CD4-positive, alpha-beta T cell (primary cell): ENCODE measurements at places on chromosomes 12 and 14.

GRCh38 chr12:88006351-88006750 lies 22.9 kb downstream of the C12orf50 start:
- H3K27ac ChIP-seq, result no peak overlapping the region
- H3K4me1 ChIP-seq, result no peaks in the 10 kb centered on the region
- H3K4me3 ChIP-seq, result no peak overlapping the region
- no peaks in the 10 kb centered on the region for H3K36me3 ChIP-seq
- no peak for DNase-seq

DNA sequence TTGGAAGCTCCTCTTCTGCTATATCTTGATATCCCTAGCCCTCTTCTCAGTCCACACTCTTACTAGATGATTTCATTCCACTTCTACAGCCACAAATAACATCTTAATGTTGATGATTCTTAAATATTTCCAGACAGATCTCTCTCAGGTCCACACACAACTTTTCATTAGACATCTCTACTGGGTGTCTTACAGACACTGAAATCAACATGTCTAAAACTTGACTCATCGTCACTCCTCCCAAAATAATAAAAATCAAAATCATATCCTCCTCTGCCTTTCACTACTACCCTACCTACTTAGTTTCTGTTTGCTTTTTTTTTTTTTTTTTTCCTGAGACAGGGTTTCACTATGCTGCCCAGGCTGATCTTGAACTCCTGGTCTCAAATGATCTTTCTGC lies 11.9 kb downstream of the PRDM4 start:
- no peak overlapping the region for H3K27ac ChIP-seq
- H3K4me1 ChIP-seq, result peaks cover 13% of the 10 kb centered on the region
- DNase-seq, result no peak
- no peak overlapping the region for H3K4me3 ChIP-seq
- no peaks in the 10 kb centered on the region for H3K27me3 ChIP-seq

DNA sequence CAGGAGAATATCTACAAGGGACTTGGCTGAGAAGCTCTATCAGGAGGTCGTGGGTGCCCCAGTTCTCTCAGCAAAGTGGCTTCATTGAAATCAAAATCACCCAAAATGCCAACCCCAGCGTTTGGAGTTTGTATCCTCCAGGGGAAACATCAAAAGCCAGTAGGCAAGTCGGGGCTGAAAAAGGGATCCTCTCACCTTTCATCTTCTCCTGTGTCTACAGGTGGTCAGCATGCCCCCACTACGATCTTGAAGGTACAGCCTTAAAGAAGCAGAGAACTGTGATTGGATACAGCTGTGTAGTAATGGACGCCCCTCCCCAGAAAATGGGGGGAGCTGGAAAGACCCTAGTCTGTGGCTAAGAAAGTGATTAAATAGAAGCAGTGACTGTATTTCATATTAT lies 22.2 kb downstream of the HRK start:
- H3K27me3 ChIP-seq, result peaks cover 6% of the 10 kb centered on the region
- H3K4me1 ChIP-seq, result peaks cover 4% of the 10 kb centered on the region
- H3K36me3 ChIP-seq, result no peaks in the 10 kb centered on the region
- no peak for DNase-seq

DNA sequence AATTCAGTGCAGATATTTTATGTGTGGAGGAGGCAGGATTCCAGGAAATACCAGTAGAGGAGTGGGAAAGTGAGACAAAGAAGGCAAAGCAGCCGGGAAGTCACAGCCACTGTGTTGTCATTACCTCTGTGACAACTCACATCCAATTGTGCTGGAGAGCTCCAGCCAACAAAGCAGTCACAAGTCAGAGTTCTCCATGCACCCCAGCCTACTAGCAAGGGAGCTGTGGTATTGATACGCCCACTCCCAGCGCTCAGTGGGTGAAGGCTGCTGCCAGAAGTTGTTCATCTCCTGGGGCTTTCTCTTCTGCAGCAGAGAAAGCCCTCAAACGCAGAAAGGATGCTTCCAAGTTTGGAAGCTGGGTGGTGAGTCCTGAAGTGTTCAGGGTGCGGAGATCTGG lies 93.9 kb downstream of the DICER1 start:
- H3K4me1 ChIP-seq, result peaks cover 5% of the 10 kb centered on the region
- H3K4me3 ChIP-seq, result no peak overlapping the region
- no peak for DNase-seq
- peaks cover 3% of the 10 kb centered on the region for H3K27me3 ChIP-seq

- DNase-seq, result no peak
- no peaks in the 10 kb centered on the region for H3K27me3 ChIP-seq
- no peaks in the 10 kb centered on the region for H3K36me3 ChIP-seq
- H3K4me1 ChIP-seq, result no peaks in the 10 kb centered on the region
- no peak overlapping the region for H3K27ac ChIP-seq
Measured at GRCh38 chr12:93148412-93148811, 219.3 kb upstream of the EEA1 start.

DNA sequence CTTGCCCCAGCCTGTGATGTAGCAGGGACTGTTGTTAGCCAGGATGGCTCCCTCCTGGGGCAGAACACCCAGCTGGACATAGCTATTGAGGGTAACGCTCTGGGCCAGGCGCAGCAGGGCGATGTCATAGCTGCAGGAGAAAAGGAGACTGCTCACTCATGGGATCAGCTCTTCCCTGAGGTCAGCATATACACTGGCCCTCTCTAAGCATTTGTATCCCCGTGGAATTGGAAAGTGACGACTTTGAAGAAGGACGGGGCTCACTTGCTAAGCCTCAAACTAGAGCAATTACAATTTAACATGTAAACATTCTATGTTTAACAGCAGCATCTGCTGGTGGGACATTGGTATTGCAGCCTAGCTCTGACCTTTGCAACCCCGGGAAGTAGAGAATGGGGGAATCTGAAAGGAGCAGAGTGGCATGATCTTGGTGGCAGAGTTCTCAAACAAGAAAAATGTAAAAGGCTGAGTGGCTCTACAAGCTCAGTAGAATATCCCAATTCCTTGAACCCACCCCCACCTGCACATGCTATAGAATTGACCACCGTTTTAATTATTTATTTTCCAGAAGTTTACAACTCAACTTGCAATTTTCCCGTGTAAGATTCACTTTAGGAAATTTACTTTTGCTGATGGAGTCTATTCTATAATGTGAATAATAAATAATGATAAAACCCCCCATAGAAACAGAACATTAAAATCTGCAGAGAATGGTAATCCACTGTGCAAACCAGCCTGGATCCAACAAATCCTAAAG lies 5.0 kb downstream of the CELA1 start:
- H3K4me3 ChIP-seq, result no peak overlapping the region
- DNase-seq, result peak; percentile 64
- H3K27ac ChIP-seq, result no peak overlapping the region

GRCh38 chr12:93882763-93883162 lies 205.6 kb downstream of the CRADD start:
- no peaks in the 10 kb centered on the region for H3K4me1 ChIP-seq
- no peak overlapping the region for H3K27ac ChIP-seq
- H3K4me3 ChIP-seq, result no peak overlapping the region
- no peaks in the 10 kb centered on the region for H3K27me3 ChIP-seq
- H3K36me3 ChIP-seq, result no peaks in the 10 kb centered on the region

DNA sequence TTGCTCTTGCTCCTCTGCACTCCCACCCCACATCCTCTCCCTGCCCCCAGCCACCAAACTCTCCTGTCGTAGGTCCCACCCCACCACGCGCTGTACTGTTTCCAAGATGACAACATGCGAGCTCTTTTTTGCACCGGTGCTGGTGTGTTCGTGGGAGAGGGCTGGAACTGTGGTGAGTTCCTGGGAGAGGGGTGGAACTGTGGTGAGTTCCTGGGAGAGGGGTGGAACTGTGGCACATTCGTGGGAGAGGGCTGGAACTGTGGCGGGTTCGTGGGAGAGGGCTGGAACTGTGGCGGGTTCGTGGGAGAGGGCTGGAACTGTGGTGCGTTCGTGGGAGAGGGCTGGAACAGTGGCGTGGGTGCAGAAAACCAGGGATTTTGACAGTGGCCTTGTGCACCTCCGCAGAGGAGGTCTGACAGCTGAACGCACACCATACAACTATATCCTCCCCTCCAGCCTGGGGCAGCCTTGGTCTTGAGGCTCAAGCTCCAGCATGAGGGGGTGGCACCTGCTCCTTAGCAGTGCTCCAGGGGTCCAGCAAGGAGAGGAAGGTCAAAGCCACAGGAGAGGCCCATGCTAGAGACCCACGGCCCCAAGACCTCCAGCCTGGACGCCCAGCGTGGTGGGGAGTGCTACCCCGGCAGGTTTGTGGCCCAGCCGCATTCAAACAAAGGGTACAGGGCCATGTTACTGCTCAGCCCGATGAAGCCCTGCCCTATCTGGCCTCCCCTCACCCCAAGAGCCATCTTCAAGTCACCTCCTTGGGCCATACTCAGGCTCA lies 50.1 kb downstream of the ACTN1 start:
- H3K4me1 ChIP-seq, result peaks cover 56% of the 10 kb centered on the region
- H3K36me3 ChIP-seq, result peaks cover 23% of the 10 kb centered on the region
- no peak overlapping the region for H3K4me3 ChIP-seq
- no peak overlapping the region for H3K27ac ChIP-seq
- DNase-seq, result no peak
- H3K27me3 ChIP-seq, result no peaks in the 10 kb centered on the region

- DNase-seq, result no peak
- H3K36me3 ChIP-seq, result no peaks in the 10 kb centered on the region
- H3K4me3 ChIP-seq, result no peak overlapping the region
- H3K27ac ChIP-seq, result peak overlapping the region; percentile 68
- no peaks in the 10 kb centered on the region for H3K27me3 ChIP-seq
- H3K4me1 ChIP-seq, result peaks cover 89% of the 10 kb centered on the region
Measured at GRCh38 chr12:8956772-8957171, 7.3 kb upstream of the M6PR start.

- no peak overlapping the region for H3K4me3 ChIP-seq
- H3K27me3 ChIP-seq, result no peaks in the 10 kb centered on the region
- no peaks in the 10 kb centered on the region for H3K36me3 ChIP-seq
- no peak overlapping the region for H3K27ac ChIP-seq
Measured at GRCh38 chr12:65495233-65495632, 216.8 kb downstream of the MSRB3 start.

GRCh38 chr12:93862424-93862823 lies 185.2 kb downstream of the CRADD start:
- no peaks in the 10 kb centered on the region for H3K36me3 ChIP-seq
- no peaks in the 10 kb centered on the region for H3K27me3 ChIP-seq
- H3K27ac ChIP-seq, result no peak overlapping the region
- no peak overlapping the region for H3K4me3 ChIP-seq
- H3K4me1 ChIP-seq, result no peaks in the 10 kb centered on the region

- no peaks in the 10 kb centered on the region for H3K27me3 ChIP-seq
- no peak overlapping the region for H3K4me3 ChIP-seq
- H3K36me3 ChIP-seq, result no peaks in the 10 kb centered on the region
- no peak overlapping the region for H3K27ac ChIP-seq
Measured at GRCh38 chr14:77076113-77076631, 21.9 kb upstream of the CIPC start.

DNA sequence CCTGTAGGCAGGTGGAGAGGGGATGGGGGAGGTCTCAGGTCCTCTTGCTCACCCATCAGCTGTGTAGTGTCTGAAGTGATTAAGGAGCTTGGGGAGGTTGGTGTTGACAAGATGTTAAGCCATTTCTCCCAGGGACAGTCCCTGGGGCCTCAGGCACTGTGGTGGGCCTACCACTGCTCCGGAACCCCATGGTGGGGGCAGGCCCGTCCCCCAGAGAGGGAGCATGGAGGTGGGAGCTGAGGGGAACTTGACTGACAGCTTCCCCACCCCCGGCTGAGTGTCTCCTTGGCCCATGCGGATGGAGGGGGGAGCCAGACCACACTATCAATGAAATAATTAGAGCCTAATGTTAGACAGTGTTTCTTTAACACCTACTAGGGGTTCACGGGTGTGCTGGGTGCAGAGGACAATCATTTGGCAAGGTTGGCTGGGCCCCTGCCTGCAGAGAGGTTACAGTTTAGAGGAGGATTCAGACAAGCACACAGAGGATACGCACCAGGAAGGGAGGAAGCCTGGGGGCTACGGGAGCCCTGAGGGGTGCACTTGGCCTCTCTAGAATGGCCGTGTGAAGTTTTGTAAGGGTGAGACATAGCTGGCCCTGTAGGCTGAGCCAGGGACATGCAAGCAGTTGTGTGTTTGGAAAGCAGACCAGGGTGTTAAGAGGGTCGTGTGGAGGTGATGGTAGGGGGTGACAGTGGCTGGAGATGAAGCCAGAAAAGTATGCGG lies 19.3 kb upstream of the KRT80 start:
- DNase-seq, result no peak
- H3K4me1 ChIP-seq, result no peaks in the 10 kb centered on the region
- H3K36me3 ChIP-seq, result no peaks in the 10 kb centered on the region
- no peak overlapping the region for H3K27ac ChIP-seq
- peaks cover 3% of the 10 kb centered on the region for H3K27me3 ChIP-seq

- H3K4me1 ChIP-seq, result peaks cover 91% of the 10 kb centered on the region
- peaks cover 4% of the 10 kb centered on the region for H3K36me3 ChIP-seq
- no peak for DNase-seq
- peak overlapping the region; percentile 94 for H3K4me3 ChIP-seq
Measured at GRCh38 chr12:111408686-111409402, 3.1 kb downstream of the SH2B3 start.

DNA sequence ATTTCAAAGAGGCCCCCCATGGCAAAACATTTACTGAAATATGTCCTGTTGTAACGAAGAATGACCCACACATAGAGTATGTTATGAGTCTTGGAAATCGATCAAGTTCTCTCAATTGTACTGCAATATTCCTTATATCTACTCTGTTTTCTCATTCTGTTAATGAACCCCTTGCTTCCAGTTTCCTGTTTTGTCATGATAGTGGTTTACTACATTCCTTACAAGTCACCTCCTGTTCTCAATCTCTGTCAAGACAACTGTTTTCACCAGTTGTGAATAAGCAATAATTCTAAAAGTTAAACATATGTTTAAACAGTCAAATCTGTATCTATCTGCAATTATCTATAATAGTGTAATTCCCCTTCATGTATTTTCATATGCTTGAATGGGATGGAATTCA lies 16.4 kb upstream of the ARID2 start:
- no peaks in the 10 kb centered on the region for H3K27me3 ChIP-seq
- no peaks in the 10 kb centered on the region for H3K4me1 ChIP-seq
- H3K27ac ChIP-seq, result no peak overlapping the region

GRCh38 chr12:117738233-117738632 lies 230.6 kb downstream of the KSR2 start:
- H3K27ac ChIP-seq, result no peak overlapping the region
- H3K27me3 ChIP-seq, result no peaks in the 10 kb centered on the region
- DNase-seq, result no peak
- H3K36me3 ChIP-seq, result no peaks in the 10 kb centered on the region
- H3K4me3 ChIP-seq, result no peak overlapping the region

- no peaks in the 10 kb centered on the region for H3K36me3 ChIP-seq
- H3K27ac ChIP-seq, result no peak overlapping the region
- no peaks in the 10 kb centered on the region for H3K27me3 ChIP-seq
- H3K4me1 ChIP-seq, result peaks cover 30% of the 10 kb centered on the region
Measured at GRCh38 chr14:68730811-68731425, 61.9 kb downstream of the ZFP36L1 start.

- no peaks in the 10 kb centered on the region for H3K27me3 ChIP-seq
- H3K36me3 ChIP-seq, result peaks cover 39% of the 10 kb centered on the region
- DNase-seq, result no peak
- peaks cover 7% of the 10 kb centered on the region for H3K4me1 ChIP-seq
- H3K4me3 ChIP-seq, result no peak overlapping the region
Measured at GRCh38 chr12:112164011-112164660, 38.8 kb downstream of the TRAFD1 start.

GRCh38 chr12:95633049-95633731 lies 81.9 kb upstream of the USP44 start:
- H3K4me3 ChIP-seq, result no peak overlapping the region
- no peaks in the 10 kb centered on the region for H3K4me1 ChIP-seq
- DNase-seq, result no peak
- H3K27me3 ChIP-seq, result no peaks in the 10 kb centered on the region

GRCh38 chr14:77305696-77306095 lies 15.0 kb downstream of the POMT2 start:
- H3K4me3 ChIP-seq, result no peak overlapping the region
- H3K27me3 ChIP-seq, result no peaks in the 10 kb centered on the region
- no peak overlapping the region for H3K27ac ChIP-seq
- H3K36me3 ChIP-seq, result peaks cover 4% of the 10 kb centered on the region
- DNase-seq, result no peak
- H3K4me1 ChIP-seq, result no peaks in the 10 kb centered on the region
